GM23248 (cell line): ENCODE measurements at places on chromosomes 7 and 10. TPM values are rescaled to one million over a fixed set of nuclear protein-coding genes. Genes with fewer than 3 reads are reported as not detected.
A peak's percentile ranks its signal among the peaks of the same experiment; 100 is the strongest.

DNA sequence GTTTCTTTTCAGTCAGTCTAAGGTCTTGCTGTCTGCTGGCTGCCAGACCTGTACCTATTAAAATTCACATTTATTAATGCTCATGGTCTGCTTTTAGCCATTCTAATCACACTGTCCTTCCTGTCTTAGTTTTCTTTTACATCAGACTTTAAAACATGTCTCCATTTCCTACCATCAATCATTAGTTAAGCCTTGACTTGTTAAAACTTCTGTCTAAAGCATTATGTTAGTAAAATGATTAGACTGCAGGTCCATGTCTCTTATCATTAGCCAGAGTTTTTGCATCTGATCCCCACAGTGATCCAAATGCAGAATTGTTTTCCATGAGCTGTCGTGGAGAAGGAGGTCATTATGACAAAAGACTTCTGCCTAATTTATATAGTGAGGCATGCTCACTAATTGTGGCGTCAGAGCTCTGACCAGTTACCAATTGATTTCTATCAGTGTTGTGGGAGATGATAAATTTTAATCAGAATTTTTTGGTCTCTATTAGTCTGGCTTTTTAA, 226.5 kb downstream of the DKK1 start:
- no peaks in the 10 kb centered on the region for H3K36me3 ChIP-seq
- no peak overlapping the region for H3K4me3 ChIP-seq
- peak overlapping the region; percentile 32 for H3K27ac ChIP-seq
- DNase-seq: peak; percentile 42
- peaks cover 47% of the 10 kb centered on the region for H3K4me1 ChIP-seq
- no peaks in the 10 kb centered on the region for H3K27me3 ChIP-seq

- DNase-seq: no peak
- no peaks in the 10 kb centered on the region for H3K4me1 ChIP-seq
These were observed 108.0 kb downstream of the SND1 start for GRCh38 chr7:127759945-127760421.

- no peaks in the 10 kb centered on the region for H3K36me3 ChIP-seq
- H3K27me3 ChIP-seq: no peaks in the 10 kb centered on the region
- peak; percentile 96 for DNase-seq
- H3K4me1 ChIP-seq: peaks cover 20% of the 10 kb centered on the region
These were observed 259.7 kb upstream of the FERD3L start for GRCh38 chr7:19404912-19405329.

- H3K27me3 ChIP-seq: no peaks in the 10 kb centered on the region
- H3K4me3 ChIP-seq: no peak overlapping the region
- H3K27ac ChIP-seq: no peak overlapping the region
- no peaks in the 10 kb centered on the region for H3K4me1 ChIP-seq
These were observed 926.7 kb downstream of the TYW1 start for GRCh38 chr7:67923286-67923685.

The GPR15LG gene
- total RNA-seq: not detected in 2 replicates
